ENCODE measurements at places on chromosomes 12 and 14.

GRCh38 chr12:107477947-107478610 is 207.5 kb upstream of the PWP1 start:
- no peak for DNase-seq

GRCh38 chr14:32336702-32337101 is 7.6 kb downstream of the AKAP6 start:
- no peak for DNase-seq

GRCh38 chr12:111322336-111323250 is 46.3 kb downstream of the PHETA1 start:
- DNase-seq: peak; percentile 70

- DNase-seq: no peak
Observed at GRCh38 chr12:125389061-125389697, 323.9 kb downstream of the AACS start.

- no peak for DNase-seq
Observed at GRCh38 chr12:109445191-109445609, 31.9 kb downstream of the KCTD10 start.

GRCh38 chr14:91919814-91920213 is 27.7 kb downstream of the FBLN5 start:
- DNase-seq: no peak

GRCh38 chr12:111519083-111519482 is 80.0 kb downstream of the ATXN2 start:
- DNase-seq: no peak

GRCh38 chr14:65132855-65133254 is 30.5 kb upstream of the MAX start:
- no peak for DNase-seq

GRCh38 chr14:58637391-58638230 is at the start of gene DACT1:
Gene DACT1, plus strand, starts transcription at chr14:58637962. Its CDS starts 241 bp downstream, at chr14:58638203.
- peak; percentile 44 for DNase-seq

- DNase-seq: no peak
Observed at GRCh38 chr12:66999141-66999540, 270.0 kb upstream of the CAND1 start.

DNA sequence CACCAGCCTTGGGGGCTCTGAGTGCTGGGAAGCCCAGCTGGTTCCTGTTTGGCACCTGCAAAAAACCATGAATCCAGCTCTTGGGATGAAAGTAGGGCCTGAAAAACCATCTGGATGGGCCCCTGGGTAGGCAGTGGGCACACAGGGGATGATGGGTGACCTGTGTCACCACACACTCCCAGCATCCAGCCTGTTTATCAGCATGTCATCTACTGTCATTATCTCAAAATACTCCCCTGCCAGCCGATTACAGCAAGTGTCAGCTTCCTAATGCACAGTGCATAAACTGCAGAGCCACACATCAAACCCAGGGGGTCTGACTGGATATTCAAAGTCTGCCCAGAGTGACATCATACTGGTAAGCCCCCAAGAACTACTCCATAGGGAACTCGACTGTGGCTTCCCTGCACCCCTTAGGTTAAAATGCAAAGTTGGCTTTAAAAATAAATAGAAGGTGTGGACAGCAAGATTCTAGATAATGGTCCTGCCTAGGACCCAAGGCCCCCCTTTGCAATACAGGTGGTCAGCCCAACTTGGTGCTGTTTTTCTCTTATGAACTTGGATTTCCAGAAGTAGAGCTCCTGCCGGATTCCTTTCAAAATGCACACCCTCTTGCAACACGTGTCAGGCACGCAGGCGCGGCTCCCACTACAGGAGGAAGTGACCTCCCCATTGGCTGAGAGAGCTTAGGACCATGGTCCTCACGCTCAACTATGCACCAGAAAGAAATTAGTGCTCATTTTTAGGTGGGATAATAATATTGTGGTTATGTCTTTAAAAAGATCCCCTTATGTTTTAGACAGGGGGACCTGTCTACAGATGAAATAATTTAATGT is 94.1 kb downstream of the GCH1 start:
- no peak for DNase-seq

DNA sequence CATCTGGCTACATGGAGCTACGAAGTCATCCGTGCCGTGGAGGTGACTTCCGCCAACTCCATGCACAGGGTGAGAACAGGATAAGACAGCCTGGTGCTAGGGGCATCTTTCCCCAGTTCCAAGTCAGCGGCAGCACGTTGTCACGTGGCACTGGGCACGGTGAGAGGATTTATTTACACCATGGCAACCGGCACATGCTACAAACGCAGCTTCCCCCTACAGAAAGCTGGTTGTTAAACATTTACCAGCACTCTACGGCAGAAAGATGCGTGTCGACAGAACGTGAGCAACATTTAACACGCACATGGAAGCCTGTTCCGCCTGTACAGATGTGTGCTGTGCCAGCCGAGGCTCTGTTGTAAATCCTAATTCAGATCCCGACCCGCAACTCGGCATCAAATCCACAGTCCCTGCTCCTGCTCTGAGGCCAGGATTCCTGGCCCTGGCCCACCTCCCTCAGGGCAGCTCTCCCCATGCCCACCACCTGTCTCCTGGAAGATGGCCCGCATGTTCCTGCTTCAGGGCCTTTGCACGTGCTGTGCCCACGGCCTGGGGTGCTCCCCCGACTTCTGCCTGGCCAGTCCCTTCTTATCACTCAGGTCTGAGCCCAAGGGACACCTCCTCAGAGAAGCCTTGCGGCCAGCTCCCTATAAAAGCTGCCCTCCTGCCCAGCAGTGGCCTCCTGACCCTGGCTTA is 114.1 kb downstream of the RFLNA start:
- DNase-seq: no peak

DNA sequence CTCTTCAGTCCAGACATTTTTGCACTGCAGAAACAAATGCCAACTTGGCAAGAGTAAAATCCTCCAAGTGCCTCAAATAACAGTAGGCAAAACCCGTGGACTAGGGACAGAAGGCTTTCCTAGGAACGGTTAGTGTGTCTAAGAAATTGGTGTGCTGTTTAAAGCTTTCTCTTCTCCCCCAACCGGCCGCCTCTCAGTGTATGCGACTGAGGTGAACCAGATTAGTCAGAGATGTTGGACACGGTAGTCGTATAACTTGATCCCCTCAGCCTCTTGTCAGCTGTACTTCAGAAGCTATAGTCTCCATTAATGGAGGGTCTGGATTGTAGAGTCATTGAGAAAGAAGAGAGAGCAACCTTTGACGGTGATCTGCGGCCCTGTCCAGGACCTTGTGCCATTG is 21.7 kb downstream of the PPFIBP1 start:
- DNase-seq: no peak

GRCh38 chr14:92783813-92784431 is 10.2 kb upstream of the GOLGA5 start:
- DNase-seq: peak; percentile 41

- DNase-seq: no peak
Observed at GRCh38 chr14:39038542-39038941, 64.5 kb downstream of the SEC23A start.

- peak; percentile 9 for DNase-seq
Observed at GRCh38 chr12:106918746-106919145, 37.0 kb upstream of the TMEM263 start.

GRCh38 chr12:17971850-17972249 is 118.1 kb downstream of the RERGL start:
- no peak for DNase-seq

- DNase-seq: no peak
Observed at GRCh38 chr14:54216827-54217226, 180.0 kb upstream of the CDKN3 start.

GRCh38 chr12:122150127-122150681 is 23.8 kb downstream of the IL31 start:
- DNase-seq: no peak

GRCh38 chr14:65472189-65472588 is 59.7 kb downstream of the FUT8 start:
- peak; percentile 83 for DNase-seq

- DNase-seq: no peak
Observed at GRCh38 chr14:64795211-64795610, 84.5 kb downstream of the SPTB start.

DNA sequence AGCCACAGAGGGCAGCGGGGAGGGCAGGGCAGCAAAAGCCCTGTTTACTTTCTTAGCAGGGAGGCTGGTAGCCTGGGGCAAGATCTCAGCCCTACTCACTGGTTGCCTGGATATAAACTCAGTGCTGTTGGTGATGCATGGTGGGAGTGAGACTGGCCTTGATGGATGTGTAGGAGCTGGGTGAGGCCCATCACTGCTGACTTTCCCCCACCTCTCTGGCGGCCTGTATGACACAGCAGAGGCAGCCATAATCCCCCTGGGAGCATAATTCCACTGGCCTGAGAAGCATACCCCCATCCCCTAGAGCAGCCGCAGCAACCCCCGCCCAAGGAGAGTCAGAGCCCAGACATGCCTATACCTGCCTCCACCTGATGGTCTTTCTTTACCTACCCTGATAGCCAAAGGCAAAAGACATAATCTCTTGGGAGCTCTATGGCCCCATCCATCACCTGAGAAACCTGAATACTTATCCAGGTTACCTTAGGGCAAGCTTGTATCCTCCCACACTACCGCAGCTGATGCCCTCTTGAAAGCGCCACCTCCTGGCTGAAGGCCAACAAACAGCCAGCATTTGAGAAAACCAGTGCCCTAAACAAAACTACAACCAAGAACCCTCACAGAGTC is 59.3 kb downstream of the DNAI7 start:
- DNase-seq: peak; percentile 69

DNA sequence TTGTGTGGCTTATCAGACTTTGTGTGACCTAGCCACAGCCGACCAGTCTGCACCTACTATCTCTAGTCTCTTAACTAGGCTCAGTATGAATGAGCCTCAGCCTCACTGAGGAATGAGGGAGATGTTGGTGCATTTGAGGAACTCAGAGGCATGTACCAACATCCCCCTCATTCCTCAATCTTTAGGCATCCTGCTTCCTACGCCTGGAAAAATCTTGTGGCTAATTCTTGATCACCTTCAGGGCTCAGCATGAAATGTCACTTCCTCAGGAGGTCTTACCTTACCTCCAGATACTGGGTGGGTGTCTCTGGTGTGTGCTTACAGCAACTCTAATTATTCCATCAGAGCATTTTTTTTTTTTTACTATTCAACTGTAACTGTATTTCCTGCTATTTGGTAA is 148.8 kb upstream of the TMCC3 start:
- DNase-seq: no peak

DNA sequence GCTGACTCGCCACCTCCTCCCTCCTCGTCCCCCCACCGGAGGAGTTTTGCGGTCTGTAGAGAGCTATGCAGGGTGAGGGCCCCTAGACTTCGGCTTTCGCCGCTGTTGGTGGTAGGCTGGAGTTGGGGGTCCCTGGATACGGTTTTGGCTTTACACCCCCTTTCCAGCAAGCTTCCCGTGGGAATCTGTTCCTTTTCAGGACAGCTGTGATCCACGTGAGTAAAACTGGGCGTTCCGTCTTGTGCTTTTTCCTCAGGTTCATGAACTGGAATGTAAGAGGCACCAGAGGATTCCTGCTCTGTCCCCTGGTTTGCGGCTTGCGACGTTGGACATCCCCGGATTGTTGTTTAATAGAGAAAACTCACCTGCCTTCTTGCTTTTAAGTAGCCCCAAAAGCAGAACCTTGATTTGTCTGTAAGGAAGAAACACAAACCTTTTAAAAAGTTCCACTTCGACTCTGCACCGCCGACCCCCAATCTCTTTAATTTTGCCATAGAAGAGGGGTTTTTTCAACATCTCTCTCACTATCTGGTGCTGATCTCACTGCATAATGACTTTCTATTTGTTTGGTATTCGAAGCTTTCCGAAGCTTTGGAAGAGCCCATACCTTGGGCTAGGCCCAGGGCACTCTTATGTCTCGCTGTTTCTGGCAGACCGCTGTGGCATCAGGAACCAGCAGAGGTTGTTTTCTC is 490 bp downstream of the PRORP start:
- no peak for DNase-seq

GRCh38 chr12:106140223-106140986 is 1.7 kb upstream of the NUAK1 start:
- no peak for DNase-seq

- no peak for DNase-seq
Observed at GRCh38 chr12:27400856-27401354, 45.6 kb upstream of the SMCO2 start.

DNA sequence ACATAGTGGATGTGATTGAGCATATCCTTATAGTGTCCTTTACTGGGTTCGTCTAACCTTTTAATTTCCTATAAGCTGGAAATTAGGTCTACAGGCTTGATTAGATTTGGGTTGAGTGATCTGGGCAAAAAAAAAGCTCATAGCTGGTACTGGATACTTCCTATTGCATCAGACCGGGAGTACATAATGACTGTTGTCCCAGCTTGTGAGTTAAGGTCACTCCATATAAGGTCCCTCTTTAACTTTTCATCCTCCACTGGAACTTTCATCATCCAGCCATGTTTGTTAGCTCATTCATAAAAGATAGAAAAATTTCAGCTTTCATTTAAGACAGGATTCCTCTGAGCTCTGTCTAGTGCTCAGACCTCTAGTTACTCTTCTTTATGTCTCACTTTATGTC is 80.8 kb downstream of the C14orf132 start:
- no peak for DNase-seq

- DNase-seq: no peak
Observed at GRCh38 chr12:5969156-5969973, 24.3 kb upstream of the ANO2 start.

DNA sequence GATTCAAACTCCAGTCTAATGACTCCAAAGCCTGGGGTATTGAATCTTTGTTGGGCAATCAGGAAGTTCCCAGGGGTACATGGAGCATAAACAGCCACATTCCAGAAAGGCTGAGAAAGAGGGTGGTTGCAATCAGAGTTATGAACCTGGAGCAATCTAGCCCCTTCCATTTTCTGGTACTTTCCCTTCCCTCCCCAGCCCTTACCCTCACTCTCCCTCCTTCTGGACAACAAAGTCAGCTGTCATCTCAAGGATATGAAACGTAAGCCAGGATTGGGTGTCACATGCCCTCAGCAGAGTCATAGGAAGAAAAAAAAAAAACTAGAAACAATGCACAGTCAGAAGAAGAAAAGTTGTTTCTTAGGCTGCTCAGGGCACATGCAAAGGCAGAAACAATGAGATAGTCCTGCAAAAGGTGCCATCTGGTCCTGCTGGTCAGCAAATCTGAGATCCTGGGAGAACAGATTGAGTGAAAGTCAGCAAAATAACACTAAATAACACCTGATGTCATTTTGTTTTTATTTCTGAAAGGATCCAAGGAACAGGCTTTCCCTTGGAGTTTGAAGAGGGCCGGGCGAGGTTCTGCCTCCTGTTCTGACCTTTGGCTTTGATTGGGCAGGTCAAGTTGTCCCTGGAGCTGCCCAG is 27.1 kb downstream of the TMEM229B start:
- no peak for DNase-seq

- DNase-seq: no peak
Observed at GRCh38 chr14:53412819-53413675, 259.9 kb upstream of the DDHD1 start.
